ENCODE measurements at places on chromosomes 7 and 10.
A peak's percentile ranks its signal among the peaks of the same experiment; 100 is the strongest.

DNA sequence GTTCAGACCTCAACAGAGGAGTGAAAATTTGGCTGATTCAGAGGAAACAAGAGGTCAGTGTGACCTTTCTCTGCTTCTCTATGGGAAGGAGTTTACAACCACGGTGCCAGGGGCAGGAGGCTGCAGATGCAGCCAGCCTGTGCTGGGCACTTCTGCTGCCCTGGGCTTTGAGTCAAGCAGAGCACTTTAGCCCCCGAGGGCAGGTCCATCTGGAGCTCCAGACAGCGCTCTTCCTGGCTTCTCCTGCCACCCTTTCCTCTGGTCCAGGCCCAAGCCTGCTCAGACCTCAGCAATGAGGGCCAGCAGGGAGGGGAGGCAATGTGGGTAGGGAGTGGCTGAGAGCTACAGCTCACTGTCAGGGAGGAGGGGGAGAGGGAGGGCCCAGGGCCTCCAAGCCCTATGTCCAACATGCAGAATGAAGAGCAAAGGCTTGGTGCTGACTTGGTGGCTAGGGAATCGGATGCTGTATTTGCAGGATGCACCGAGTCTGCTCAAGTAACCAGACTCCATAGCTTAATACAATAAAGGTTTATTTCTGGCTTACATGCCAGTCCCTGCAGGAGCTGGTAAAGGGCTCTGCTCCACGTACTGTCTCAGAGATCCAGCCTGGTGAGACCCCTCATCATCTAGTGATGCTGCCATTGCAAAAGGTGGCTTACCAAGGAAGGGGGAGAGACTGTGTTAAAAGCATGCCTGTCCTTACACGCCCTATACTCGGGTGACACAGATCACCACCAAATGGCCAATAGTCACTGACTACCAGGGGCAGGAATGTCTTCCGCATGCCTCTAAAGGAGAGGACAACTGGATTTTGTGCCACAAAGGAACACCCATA is 481.6 kb downstream of the RPS24 start:
- peak; percentile 25 for DNase-seq

- DNase-seq, result no peak
These were observed 4.7 kb upstream of the CCNJ start for GRCh38 chr10:96038476-96039387.

- no peak for DNase-seq
These were observed 67.3 kb downstream of the VWA2 start for GRCh38 chr10:114306116-114306973.

DNA sequence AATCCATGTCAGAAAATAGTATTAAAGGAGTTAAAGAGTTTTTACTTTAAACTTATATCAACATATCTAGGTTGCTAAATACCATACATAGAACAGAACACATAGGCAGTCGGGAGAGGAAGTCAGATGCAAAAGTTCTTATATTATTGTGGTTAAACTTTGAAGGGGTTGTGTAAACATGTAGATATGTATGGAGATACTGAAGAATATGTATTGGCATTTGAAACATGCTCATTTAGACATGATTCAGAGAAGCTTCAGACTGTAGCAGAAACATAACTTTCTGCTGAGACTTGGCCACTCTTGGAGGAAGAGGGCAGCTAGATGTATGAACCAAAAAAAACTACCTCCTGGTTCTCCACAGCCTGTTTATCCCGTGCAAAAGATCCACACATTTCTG is 103.5 kb upstream of the FERD3L start:
- DNase-seq, result no peak

GRCh38 chr7:133959505-133959904 is 167.6 kb upstream of the LRGUK start:
- no peak for DNase-seq

GRCh38 chr10:7046615-7047014 is 364.2 kb downstream of the SFMBT2 start:
- DNase-seq, result no peak

Data from activated CD8-positive, alpha-beta memory T cell treated with anti-CD3 and anti-CD28 coated beads, Interleukin-2, amount 50 U/mL, for 48 hours (primary cell).